ENCODE measurements at places on chromosomes 11 and 22.
A peak's percentile ranks its signal among the peaks of the same experiment; 100 is the strongest.

DNA sequence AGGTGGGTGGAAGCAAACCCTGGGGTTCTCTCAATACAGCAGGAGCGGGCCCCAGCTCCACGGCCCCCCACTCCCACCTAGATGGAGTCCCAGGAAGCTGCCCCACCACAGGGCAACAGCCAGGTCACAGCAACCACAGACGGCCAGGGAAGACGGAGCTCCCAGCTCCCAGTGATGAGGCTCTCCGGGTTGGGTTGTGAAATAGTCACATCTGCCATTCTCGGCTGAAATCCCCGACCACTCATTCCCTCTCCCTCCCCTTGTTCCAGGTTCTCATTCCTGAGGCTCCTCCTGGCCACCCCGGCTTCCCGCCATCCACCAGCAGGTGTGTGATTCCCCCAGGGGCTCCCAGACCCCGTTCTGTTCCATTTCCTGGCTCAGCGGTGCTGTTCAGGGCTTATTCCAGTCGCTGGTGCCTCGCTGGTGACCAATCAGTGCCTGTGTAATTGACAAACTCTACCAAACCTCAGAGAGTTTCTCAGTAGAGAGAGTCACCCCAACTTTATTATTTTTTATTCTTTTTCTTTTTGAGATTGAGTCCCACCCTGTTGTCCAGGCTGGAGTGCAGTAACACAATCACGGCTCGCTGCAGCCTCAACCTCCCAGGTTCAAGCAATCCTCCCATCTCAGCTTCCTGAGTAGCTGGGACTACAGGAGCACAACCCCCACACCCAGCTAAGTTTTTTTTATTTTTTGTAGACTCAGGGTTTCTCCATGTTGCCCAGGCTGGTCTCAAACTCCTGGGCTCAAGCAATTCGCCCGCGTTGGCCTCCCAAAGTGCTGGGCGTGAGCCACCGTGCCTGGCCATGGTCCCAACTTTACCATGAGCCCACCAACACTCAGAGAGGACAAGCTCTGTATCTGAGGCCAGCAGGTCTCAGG, 63.2 kb downstream of the SHANK2 start:
- no peak for DNase-seq

DNA sequence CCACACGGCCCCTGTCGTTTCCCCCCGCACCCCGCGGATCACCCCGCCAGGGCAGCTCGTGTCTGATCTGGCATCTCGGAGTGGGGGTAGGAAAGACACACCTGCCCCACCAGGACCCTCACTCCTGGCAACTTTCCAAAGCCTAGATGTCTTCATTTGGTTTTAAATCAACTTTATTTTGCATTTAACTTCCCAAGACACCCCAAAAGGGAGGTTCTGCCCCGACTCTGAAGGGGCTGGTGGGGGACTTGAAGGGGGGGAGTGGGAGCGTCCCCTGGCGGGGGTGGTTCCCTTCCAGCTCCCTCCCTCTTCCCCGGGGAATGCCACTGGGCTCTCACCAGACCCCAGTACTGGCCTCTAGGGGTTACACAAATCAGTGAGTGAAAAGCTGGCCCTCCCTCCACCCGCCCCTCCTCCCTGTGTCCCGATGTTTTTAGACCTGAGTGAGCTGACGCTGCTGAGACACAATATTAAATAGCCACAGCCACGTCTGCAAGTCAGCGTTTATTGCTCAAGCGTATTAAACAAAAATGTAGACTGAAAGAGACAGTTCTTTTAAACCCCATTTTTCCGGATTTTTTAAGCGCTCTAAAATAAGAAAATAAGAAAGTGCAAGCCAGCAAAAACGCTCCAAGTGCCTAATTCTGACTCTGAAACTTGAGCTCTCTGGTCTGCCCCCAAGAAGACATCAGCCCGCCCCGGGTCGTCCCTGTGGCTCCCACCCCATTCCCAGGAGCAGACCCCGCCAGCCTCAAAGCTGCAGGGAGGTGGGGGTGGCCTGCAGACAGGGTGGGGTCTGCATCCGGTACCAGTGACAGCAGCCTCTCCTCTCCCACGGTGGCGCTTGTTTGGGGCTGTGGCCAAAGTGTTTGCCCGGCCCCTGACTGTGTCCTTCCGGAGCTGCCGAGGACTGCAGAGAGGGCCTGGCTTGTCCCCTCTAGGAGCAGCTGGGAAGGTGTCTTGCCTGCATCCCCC, 1.1 kb upstream of the TTLL8 start:
- DNase-seq, result no peak

- DNase-seq, result no peak
Observed at GRCh38 chr11:113384551-113384950, 3.0 kb upstream of the ANKK1 start.

DNA sequence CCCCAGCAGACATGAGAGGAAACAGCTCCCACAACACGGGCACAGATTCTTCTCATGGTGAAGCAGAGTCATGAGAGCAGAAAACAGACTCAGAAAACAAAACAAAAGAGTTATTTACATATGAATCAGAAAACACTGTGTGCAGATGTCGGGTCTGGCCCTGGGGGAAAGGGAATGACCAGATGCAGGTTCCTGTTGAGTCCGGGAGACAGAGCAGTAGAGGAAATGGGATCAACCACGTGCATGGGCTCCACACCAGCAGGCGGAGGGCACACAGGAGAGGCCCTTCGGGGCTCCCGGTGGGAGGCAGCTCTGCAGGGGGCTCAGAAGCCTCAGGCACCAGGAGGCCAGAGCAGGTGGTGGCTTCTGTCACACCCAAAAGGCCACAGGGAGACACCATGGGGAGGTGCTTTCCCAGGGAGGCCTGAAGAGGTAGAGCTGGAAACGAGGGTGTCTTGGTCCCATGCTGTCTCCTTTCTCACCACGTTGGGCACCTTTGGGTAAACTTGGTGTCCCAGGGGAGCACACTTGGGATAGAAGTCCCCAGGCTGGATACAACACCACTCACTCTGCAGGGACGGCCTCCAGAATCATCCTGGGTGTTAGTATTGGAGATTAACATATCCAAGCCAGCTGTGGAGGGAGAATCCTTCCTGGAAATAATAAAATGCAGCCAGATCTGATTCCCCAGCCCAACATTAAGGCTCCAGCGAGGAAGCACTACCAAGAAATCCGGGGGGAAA, 764.7 kb downstream of the BRD1 start:
- no peak for DNase-seq

DNA sequence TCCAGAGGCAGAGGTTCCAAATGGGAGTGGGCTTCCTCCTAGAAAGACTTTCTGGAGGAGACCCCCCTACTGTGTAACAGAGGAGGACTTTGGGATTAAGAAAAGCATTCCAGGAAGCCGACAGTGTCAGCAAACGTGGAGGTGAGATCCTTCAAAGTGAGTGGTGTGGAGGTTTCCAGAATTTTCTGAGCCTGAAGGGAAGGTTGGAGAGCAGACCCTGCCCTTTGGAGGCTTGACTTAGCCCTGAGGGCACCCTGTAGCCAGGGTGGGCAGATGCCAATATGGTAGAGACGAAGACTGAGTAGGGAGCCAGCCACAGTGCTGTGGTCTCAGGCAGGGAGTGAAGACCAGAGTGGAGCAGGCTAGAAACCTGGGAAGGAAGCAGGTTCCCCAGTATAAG, 1.8 kb upstream of the KLHL22 start:
- DNase-seq, result no peak

DNA sequence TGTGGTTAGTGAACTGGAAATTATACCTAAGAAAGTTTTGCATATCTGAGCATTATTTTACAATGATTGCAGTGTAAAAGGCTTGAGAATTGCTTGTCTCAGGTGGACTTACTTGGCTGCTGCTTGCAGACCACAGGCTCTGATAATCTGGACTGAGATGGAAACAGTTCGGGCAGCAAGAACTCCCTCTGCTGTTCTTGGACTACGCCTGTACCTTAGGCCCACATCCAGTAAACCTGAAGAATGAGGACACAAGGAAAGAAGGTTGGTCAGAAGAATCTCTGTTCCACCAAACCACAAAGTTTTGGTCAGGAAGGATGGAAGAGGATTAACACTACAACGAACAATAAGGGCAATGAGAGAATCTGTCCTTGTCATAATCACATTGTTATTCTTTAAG, 80.1 kb downstream of the C2CD3 start:
- peak; percentile 38 for DNase-seq

- no peak for DNase-seq
Observed at GRCh38 chr11:1819074-1819473, 15.7 kb upstream of the SYT8 start.

DNA sequence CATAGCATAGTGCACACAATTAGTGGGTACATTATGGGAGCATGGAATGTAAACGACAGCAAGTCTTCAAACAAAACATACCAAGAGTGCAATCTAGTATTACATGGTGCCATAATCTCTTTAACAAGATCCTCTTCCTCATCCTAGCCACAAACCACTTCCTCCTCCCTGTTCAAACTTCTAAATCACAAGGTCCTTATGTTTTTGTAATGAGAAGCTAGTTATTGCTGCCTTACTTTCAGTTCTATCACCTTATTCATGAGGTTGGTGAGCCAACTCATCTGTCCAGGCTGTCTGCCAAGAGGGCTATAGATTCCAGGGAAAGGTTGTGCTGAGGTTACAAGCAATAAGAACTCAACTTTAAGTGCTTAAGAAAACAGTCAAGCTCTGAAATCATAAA, 195.4 kb upstream of the ARHGAP20 start:
- peak; percentile 25 for DNase-seq

- no peak for DNase-seq
Observed at GRCh38 chr22:22408731-22409696, 99.5 kb downstream of the ZNF280B start.

DNA sequence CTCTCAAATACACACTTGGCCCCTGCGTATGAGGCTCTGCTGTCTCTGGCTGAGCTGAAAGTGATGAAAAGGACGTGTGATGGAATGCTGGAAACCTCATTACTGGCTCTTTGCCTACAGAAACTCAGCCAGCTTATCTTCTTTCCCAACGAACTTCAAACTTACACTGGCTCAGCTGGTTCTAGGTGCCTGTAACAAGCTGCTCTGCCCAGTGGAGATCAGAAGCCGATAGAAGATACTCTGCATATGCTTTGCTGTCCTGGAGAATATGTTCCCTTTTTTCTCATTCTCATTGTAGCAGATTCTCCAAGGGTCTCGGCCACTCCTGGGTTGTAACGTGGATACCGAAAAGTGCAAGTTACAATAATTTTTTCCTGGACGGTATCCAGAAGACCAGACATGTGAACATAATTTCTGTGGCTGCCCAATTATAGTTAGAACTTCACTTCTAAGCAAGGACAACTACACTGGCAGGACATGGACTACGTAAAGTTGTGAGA, 405.3 kb upstream of the CCDC90B start:
- DNase-seq, result no peak

- DNase-seq, result no peak
Observed at GRCh38 chr11:60763692-60764369, 7.2 kb downstream of the MS4A15 start.

- DNase-seq, result no peak
Observed at GRCh38 chr11:15688351-15688792, 573.6 kb downstream of the INSC start.

DNA sequence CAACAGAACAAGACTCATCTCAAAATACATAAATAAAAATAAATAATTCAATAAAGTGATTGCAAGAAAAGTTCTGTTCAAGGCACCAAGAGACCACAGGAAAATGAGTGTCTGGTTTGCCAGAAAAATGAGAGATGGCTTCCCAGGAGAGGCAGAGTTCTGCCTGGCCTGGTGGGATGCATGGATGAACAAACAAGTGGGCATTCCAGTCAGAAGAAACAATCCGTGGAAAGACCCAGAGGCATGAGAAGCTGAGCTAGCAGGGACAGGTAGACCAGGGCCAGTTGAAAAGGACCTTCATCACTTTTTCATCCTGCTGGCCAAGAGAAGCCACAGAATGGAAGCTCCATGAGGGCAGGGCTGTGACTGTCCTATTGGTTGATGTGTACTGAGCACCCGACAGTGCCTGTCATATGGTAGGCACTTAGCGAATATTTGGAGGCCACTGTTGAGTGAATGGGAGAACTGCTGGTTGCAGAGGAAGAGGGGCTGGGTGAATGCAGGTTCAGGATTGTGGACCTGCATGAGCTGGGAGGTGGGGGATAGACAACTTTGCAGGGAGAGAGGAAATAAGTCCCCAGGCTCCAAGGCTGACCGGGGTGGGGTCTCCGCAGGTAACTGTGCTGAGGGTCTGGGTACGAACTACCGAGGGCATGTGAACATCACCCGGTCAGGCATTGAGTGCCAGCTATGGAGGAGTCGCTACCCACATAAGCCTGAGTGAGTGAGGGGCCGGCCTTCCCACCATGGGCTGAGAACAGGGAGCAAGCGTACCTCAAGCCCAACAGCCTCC, 3.7 kb downstream of the F2 start:
- DNase-seq, result no peak

GRCh38 chr22:24384131-24384530, 43.3 kb upstream of the ADORA2A start:
- DNase-seq, result no peak

DNA sequence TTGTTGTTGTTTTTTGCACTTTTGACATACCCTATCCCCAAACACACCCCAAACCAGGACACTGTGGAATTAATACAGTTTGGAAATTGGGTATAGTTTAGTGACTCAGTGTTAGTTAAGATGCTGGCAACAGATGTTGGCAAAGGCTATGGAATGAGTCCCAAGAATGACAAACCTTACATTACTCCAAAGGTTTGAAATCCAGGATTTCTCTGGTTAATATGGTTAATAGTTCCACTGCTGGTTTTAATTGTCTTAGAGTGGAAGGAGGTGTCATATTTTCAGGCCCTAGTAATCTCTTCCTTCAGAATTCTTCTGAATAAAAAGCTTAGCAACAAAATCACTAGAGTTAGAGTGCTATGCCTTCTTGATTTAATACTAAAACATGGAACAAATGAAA, 775 bp downstream of the LPXN start:
- DNase-seq, result no peak

DNA sequence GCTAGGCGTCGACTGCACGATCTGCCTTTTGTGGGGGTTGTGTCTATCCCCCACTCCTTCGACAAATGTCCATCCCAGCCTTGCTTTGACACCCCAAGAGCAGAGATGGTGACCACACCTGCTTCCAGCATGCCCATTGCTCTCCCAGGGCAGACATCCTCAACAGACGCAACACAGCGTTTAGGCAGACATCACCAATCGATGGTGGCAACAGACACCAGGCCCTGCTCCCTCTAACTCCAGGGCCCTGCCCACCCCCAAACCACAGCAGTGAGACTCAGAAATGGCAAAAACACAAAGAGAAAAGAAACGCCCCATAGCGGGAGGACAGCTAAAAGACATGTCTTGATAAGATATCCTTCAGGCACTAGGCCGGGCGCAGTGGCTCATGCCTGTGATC, 150.9 kb downstream of the CRYBB2 start:
- no peak for DNase-seq

GRCh38 chr11:45803971-45804760, 783 bp upstream of the SLC35C1 start:
- peak; percentile 64 for DNase-seq

- DNase-seq, result no peak
Observed at GRCh38 chr22:30486661-30487115, 14.9 kb upstream of the SEC14L3 start.

Measured in CD4-positive, alpha-beta T cell treated with Interleukin-10 for 1 hour (primary cell).